Parietal lobe (tissue), 2 donors: ENCODE measurements at places on chromosomes 7 and 10. TPM values are rescaled to one million over a fixed set of nuclear protein-coding genes. Genes with fewer than 3 reads are reported as not detected.

The SPDYE1 gene
- not detected for total RNA-seq

The CDH23 gene
- 7.2 TPM for total RNA-seq

The PRPF18 gene
- total RNA-seq: 45.4 TPM

The CD36 gene
- total RNA-seq: 12.2 TPM

The BUD31 gene
- total RNA-seq: 43.2 TPM

The TMEM213 gene
- not detected for total RNA-seq

The GAD2 gene
- 27.2 TPM for total RNA-seq

The WDFY4 gene
- 0.94 TPM for total RNA-seq

The TMEM229A gene
- total RNA-seq: 0.31 TPM

The OR2A12 gene
- total RNA-seq: not detected

The ARF5 gene
- 80.8 TPM for total RNA-seq

The ANKRD1 gene
- total RNA-seq: not detected

The STK32C gene
- 17.5 TPM for total RNA-seq

The MDFIC gene
- 5.3 TPM for total RNA-seq

The LRRD1 gene
- 3.8 TPM for total RNA-seq

The MRC1 gene
- 0.63 TPM for total RNA-seq

The CUZD1 gene
- total RNA-seq: 2.8 TPM

The ZNF107 gene
- 16.9 TPM for total RNA-seq

The ACTL6B gene
- 107 TPM for total RNA-seq

The NRG3 gene
- total RNA-seq: 41.6 TPM

The CLCN1 gene
- not detected for total RNA-seq

The OR6B1 gene
- not detected for total RNA-seq

The WDR86 gene
- total RNA-seq: 121 TPM

The CCDC172 gene
- not detected for total RNA-seq

The SPACDR gene
- total RNA-seq: not detected

The MYH16 gene
- total RNA-seq: not detected

The STRIP2 gene
- total RNA-seq: 8.5 TPM

The PON1 gene
- total RNA-seq: not detected

The TWIST1 gene
- not detected for total RNA-seq

The PLA2G12B gene
- total RNA-seq: not detected

The SHLD2 gene
- total RNA-seq: 26.9 TPM

The SP8 gene
- 4.7 TPM for total RNA-seq

The CDHR3 gene
- 28.8 TPM for total RNA-seq

The SFTPD gene
- total RNA-seq: 0.94 TPM

The SEMA3E gene
- 20.3 TPM for total RNA-seq

The SORBS1 gene
- 303 TPM for total RNA-seq

The LAMB1 gene
- total RNA-seq: 55.7 TPM

The VSTM2A gene
- 63.2 TPM for total RNA-seq

The IFIT1 gene
- 3.4 TPM for total RNA-seq

The GSTO2 gene
- total RNA-seq: 4.4 TPM

The CCDC71L gene
- total RNA-seq: 63.2 TPM

The COL28A1 gene
- 1.3 TPM for total RNA-seq

The POLR2J3 gene
- 90.1 TPM for total RNA-seq

The C10orf90 gene
- 0.31 TPM for total RNA-seq

The PILRA gene
- 3.8 TPM for total RNA-seq

The FXYD4 gene
- total RNA-seq: not detected

The IDI2 gene
- not detected for total RNA-seq

The GLI3 gene
- 16.3 TPM for total RNA-seq

The C1GALT1 gene
- 46.0 TPM for total RNA-seq
